Osteoblast (primary cell): ENCODE measurements at places on chromosomes 12 and 14.

DNA sequence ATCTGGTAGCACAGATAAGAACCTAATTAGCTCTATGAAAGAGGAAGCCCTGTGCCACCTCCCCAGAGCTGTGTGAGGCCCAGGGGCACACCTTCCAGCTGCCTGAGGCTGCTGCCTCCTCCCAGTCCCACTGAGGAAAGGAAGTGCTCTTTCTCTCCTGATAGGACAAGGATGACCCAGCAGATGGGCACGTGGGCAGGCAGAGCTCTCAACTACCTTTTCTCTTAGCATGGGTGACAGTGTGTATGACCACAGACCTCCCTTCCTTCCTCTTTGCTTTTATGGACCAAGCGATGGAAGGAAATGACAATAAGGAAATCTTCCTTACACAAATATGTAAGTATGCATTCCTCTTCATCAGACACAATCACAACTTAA, 127.6 kb upstream of the AMIGO2 start:
- H3K27me3 ChIP-seq = no peaks in the 10 kb centered on the region
- peaks cover 3% of the 10 kb centered on the region for H3K4me1 ChIP-seq
- no peak for DNase-seq
- H3K4me3 ChIP-seq = no peak overlapping the region

- H3K27me3 ChIP-seq = no peaks in the 10 kb centered on the region
- H3K4me1 ChIP-seq = peaks cover 24% of the 10 kb centered on the region
- H3K4me3 ChIP-seq = peak overlapping the region; percentile 85
- no peaks in the 10 kb centered on the region for H3K36me3 ChIP-seq
- peak; percentile 96 for DNase-seq
- H3K27ac ChIP-seq = peak overlapping the region; percentile 89
Observed at GRCh38 chr14:70907996-70908934, 1.0 kb downstream of the PCNX1 start.

DNA sequence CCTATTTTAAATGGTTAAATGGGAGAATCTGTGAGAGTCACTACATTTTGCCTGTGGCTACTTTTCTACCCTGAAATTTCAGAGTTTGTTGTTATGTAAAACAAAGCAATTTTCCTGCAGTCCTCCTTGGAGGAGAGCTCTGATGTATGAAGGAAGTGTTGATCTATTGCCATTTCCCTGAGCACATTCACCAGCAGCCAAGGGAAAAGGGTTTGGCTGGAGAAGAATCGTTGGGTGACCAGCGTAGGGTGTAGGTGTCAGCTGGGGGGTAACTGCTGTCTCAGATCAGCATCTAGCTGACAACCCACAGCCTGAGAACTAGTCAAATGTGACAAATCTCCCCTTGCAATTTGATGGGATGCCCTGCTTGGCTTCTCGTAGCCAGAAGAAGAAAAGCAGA, 230.5 kb downstream of the PDZRN4 start:
- no peaks in the 10 kb centered on the region for H3K36me3 ChIP-seq
- H3K27ac ChIP-seq = no peak overlapping the region
- H3K4me3 ChIP-seq = no peak overlapping the region
- DNase-seq = no peak

DNA sequence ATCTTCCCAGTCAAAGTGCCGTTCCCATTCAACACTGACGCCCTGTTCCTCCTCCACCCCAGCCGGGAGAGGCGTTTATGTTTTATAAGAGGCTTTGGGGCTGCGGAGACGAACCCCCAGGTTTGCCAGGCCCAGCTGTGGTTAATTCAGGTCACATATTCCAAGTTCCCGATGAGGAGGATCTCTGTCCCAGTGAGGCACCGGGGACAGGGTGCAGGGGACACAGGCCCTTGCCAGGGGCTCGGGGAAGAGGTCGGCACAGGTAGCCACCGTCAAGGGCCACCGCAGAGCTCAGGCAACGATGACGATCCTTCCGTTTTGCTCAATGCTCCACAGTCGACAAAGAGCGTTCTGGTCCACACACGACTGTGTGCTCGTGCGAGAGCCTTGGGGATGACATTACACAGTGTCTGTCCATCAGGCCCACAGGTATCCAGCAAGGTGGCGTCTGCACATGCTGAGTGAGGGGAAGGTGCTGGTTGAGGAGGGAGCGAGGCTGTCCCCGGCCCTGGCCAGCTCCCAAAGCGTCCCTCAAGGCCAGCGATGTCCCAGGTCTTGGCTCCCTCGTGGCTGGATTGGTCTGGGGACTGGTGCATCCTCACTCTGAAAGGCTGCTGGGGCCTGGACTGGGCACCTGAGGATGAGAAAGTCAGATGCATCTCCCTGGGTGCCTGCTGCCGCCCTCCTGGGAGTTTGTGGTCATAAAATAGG, 189.2 kb upstream of the C14orf180 start:
- no peaks in the 10 kb centered on the region for H3K36me3 ChIP-seq
- peak; percentile 52 for DNase-seq
- no peak overlapping the region for H3K27ac ChIP-seq
- H3K4me3 ChIP-seq = no peak overlapping the region

DNA sequence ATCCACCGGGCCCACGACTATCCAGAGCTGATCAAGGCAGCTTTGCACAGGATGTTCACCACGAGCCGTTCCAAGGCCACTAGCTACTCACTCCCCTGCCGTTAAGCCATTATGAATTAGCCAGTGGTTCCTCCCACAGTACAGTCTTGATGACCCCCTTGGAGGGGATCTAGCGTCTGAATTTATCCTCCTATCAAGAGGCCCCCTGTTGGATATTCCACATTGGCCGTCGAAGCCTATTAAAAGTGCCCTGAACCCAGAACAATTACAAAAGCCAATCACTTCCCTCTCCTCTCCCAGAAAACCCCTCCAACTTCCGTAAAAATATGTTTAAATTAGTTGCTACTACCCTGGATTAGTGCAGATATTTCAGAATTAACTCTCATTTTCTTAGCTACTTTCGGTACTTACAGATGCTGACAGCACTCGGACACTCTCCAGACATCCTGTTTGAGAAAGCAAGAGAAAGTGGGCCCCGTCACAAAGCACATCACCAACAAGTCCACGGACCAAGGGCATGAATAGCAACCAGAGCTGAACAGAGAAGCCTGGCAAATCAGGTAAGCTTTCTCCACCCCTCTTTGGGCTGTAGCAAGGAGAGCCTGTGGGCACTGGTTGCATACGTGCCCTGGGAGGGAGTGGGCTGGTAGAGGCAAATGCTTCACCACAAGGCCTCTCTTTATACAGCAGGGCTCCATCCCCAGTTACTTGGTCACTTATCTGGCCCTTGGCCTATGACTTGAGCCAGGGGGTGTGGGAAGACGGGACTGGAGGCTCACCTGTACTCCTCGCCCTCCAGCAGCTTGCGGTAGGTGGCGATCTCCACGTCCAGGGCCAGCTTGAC, 5.3 kb downstream of the KRT3 start:
- DNase-seq = peak; percentile 88
- H3K4me3 ChIP-seq = no peak overlapping the region
- no peaks in the 10 kb centered on the region for H3K4me1 ChIP-seq
- no peaks in the 10 kb centered on the region for H3K36me3 ChIP-seq
- H3K27me3 ChIP-seq = peaks cover 47% of the 10 kb centered on the region
